AG08396 (cell line): ENCODE measurements at places on chromosomes 16 and 17.

- no peak for DNase-seq
Observed at GRCh38 chr17:60293580-60294335, 98.2 kb downstream of the USP32 start.

DNA sequence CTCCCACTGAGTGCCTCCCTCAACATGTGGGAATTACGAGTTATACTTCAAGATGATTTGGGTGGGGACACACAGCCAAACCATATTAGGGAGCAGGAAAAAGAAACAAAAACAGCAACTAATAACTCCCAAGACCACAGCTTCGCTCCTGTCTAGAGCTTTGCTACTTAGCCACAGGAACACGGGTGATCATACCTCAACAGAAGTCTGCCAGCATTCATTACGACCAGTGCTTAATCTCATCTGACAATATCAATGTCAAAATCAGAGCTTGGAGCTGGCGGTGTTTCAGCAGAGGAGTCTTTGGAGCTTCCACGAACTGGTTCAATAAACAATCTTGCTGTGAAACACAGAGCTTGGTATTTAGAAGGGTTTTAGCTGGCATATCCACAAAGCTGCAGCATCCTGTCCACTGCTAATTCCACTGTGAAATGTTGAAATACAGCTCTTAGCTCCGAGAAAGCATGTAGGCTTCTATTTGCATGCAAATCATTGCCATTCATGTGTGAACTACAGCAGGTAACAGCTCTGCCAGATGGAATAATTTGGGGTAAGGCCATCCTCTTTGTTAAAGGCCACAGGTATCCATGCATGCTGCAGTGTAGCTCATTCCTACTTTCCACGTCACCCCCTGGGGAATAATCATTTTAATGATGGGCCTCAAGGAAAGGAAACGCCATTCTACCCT, 128.4 kb upstream of the GOT2 start:
- DNase-seq: no peak

GRCh38 chr17:27525316-27525715, 69.1 kb downstream of the KSR1 start:
- DNase-seq: no peak

- DNase-seq: no peak
Observed at GRCh38 chr17:83179811-83180210, 100.4 kb downstream of the METRNL start.

DNA sequence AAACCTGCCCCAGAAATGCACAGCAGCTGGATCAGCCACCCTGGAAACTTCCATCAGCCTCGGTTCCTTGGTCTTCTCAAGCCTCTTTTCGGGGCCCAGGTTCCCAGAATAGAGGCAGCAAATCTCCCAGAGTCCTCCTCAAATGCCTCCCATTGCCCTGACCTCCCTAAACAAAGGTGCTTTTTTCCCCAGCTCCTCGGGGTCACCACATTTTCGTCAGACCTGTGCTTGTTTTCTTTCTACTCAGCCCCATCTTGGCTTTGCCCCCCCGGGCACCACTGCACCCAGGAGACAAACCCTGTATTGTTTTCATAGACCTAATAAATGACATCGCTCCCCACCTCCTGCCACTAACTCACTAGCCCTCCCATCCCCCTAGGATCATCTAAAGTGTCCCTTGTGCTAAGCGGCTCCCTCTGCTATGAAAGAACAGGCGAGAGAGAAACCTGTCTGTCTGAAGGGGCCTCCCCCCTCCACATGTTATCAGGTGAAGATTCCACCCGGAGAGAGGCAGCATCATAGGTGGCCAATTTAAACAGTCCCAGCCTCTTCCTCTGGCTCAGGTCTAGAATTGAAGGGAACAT, 451.1 kb downstream of the SOX9 start:
- DNase-seq: no peak

DNA sequence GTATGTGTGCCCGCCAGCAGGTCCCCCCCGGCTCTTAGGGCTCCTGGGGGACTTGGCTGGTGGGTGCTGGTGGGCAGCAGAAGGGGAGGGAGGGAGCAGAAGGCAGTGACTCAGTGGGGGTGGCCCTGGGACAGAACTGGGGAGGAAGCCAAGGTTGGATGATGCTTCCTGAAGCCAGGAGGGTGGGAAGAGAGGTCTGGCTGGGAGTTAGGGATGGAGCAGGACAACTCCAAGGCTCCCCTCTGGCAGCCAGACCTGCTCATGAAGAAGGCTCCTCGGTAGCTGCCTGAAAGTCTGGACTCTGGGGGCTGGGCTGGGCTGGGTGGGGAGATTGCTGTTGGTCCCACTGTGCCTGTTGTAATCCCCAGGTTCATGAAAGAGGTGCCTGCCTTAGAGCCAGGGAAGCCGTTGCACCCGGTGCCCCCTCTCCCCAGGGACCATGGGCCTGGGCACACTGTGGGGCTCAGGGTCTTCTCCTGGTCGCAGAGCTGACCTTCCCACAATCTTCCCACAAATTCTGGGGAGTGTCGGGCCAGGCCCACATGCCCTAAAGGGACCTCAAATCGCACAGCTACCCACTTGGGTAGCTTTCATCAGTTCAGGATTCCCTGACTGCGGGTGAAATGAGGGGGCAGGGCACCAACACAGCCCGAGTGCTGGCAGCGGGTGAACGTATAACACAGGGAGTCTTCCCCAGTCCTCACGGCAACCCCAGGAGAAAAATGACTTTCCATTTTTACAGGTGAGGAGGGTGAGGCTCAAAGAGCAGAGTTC, 1.1 kb upstream of the PLEKHG4 start:
- DNase-seq: peak; percentile 81

DNA sequence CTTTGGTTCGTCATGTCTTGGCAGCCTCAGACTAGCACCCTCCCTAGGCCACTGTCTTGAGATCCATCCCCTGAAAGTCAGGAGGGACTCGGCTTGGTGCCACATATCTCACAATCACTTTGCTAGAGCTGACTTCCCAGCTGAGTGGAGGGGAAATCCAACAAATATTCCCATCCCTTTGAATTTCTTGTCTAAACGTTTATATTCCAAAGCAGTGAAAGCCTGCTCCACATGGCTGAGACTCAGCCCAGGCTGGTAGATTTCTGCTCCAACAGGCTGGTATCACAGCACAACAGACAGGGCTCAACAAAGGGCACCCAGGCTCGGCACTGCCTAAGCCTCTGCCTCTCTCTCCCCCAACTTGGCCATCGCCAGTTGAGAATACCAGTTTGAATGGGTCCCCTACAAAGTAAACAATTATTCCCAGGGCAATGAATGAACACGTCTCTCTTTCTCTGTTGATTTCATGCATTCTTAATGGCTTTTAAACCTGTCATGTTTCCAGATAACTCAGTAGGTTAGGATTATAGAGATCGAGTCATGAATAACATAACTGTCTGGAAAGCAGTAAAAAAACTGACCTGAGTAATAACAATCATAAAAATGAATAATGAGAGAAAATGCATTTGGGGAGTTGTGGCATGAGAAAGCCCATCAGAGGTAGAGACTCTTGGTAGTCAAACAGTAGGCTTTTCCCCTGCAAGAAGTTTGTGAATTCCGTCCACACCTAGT, 1.0 kb downstream of the KRT13 start:
- DNase-seq: no peak
